Astrocyte (in vitro differentiated cells and primary cell): ENCODE measurements at places on chromosomes 2 and 18. TPM values are rescaled to one million over a fixed set of nuclear protein-coding genes. Genes with fewer than 3 reads are reported as not detected.
A peak's percentile ranks its signal among the peaks of the same experiment; 100 is the strongest.

- DNase-seq = no peak
Observed at GRCh38 chr2:145815933-145816332, 1296.0 kb upstream of the ZEB2 start.

GRCh38 chr2:128692895-128693742 is 374.5 kb upstream of the HS6ST1 start:
- DNase-seq = no peak

DNA sequence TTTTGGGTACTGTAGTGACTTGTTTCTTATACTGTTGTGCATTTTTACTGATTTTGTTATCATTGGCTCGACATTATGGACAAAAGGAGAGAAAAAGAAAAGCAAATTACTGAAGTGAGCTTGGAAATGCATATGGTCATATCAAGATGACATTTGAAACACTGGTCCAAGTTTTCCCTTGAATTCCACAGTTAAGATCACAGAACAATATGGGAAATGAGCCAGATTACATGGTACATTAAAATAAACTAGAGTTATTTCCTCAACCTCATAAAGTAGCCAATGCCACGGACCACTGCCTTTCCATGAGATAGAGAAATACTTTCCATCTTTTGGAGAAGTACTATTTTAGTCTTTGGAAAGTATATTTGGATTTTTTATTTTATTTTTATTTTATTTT is 62.0 kb upstream of the SGPP2 start:
- peak; percentile 23 for DNase-seq

- DNase-seq = no peak
Observed at GRCh38 chr2:129113776-129114175, 795.1 kb upstream of the HS6ST1 start.

DNA sequence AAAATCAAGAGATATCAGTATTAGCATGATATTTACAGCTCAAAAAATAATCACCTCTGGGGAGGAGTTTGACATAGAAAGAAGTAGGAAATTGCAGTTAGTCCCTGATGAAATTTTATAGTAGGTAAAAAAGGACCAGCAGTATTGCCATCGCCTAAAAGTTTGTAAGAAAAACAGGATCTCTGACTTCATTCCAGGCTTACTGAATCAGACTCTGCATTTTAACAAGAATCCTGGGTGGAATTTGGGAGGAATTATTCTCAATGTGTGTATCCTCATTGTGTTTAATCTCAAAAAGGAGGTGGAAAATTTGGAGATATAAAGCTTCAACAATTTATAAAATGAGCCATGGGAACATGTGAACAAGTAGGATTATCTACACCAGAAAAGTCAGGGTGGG is 31.2 kb upstream of the STAT1 start:
- DNase-seq = no peak

DNA sequence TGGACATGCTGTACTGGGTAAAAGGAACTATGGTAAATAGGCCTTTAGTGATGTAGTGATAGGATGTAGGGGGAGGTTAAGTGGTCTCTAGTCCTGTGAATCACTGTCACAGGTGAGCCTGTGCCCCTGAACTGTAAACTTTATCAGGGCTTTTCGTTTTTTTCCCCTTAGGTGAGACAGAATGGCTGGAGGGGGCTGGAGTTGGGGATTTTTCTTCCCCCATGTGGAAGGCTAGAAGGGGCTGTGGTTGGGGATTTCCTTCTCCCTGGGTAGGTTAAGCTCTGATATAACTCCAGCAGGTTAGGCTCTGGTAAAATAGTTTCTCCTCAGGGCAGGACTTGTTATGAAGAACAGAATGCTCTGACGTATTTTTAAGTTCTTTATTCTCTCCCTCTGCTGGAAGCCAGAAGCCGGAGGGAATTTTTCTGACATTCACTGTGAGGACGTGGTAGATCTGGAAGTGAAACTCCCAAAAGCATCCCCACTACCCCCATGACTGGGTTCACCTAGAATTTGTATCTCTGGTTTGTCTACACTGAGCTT is 28.5 kb downstream of the PIKFYVE start:
- DNase-seq = no peak

- DNase-seq = no peak
Observed at GRCh38 chr2:88615822-88616221, 11.4 kb downstream of the EIF2AK3 start.

DNA sequence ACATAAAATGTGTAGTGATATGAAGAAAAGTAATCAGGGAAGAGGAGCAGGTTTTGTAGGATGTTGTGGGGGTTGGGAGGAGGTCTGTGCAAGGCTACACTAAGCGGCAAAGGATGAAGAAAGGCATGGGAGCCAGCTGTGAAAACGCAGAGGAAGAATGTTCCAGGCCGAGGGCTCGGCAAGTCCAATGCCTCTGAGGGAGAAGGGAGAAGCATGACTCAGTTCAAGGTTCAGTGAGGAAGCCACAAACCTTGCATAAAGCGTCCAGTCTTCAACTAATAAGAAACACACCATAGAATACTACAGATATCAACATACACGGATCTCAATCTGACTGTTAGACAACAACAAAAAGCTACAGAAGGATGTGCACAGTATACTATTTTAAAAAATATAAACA is 16.2 kb downstream of the EPB41L3 start:
- peak; percentile 85 for DNase-seq

- DNase-seq = no peak
Observed at GRCh38 chr18:60246606-60247005, 126.0 kb downstream of the MC4R start.

- no peak for DNase-seq
Observed at GRCh38 chr18:13380691-13381070, 162.1 kb downstream of the LDLRAD4 start.

GRCh38 chr2:127673291-127674069 is 1.9 kb downstream of the LIMS2 start:
- DNase-seq = no peak

GRCh38 chr2:225319872-225320271 is 79.6 kb upstream of the NYAP2 start:
- DNase-seq = no peak

- DNase-seq = no peak
Observed at GRCh38 chr2:207437136-207437523, 92.6 kb upstream of the CREB1 start.

DNA sequence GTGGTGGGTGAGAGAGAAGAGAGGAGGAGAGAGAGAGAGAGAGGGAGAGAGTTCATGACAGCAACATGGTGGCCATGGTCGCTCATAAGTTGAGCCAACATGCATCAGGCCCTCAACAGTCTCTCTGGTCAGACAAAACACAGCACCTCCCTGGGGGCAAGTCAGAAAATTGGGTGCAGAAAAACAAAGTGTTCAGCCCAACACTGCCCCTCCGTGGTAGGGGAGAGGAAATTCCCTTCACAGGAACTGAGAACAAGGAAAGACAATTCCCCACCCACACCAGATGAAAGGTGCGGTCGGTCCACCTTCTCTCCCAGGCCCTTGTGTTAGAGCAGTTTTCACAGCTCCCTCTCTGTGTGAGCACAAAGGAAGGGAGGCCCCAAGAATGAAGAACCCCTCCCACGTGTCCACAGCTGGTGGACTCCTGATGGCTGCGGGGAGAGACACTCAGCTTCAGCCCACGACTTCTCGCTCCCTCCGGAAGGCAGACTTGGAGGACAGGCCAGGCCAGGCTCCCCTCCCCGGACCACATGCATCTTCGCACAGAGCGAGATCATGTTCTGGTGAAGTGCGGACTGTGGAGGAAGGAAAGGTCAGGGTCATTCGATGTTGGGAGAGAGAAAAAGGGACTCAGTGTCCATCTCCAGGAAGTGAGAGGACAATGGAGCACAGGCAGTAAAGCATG is 181.7 kb downstream of the ANAPC1 start:
- peak; percentile 28 for DNase-seq

- no peak for DNase-seq
Observed at GRCh38 chr2:127893033-127893432, 7.3 kb upstream of the AMMECR1L start.

PSTPIP2 gene
- total RNA-seq = 7.2 and 9.1 TPM in 2 replicates

SLC14A1 gene
- not detected in 2 replicates for total RNA-seq

FAM228A gene
- total RNA-seq = not detected in 2 replicates

CFAP53 gene
- total RNA-seq = 0.46 and 0.68 TPM in 2 replicates

CCDC93 gene
- total RNA-seq = 28.7 and 29.1 TPM in 2 replicates

MOGAT1 gene
- total RNA-seq = not detected in 2 replicates
